ENCODE measurements at places on chromosomes 12 and 14.

DNA sequence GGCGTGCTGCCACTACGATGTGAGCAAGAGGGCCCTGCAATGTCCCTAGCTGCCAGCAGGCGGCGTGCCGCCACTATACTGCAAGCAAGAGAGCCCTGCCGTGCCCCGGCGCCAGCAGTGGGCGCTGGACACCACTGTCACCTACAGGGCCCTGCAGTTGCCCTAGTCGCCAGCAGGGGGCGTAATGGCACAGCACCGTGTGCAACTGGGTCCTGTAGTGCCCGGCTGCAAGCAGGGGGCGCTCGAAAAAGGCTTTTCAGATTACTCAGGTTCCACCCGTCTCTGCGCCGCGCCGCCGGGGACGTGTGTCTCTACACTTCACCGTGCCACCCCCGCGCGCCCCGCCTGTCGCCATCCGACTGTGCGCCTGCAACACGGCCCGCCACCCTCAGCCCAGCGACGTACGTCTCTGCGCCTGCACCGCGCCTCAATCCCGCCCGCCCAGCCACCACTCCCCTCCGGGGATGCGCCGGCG, 1356.9 kb downstream of the TMEM121 start:
- DNase-seq = no peak

GRCh38 chr12:49413010-49413409, 45.7 kb downstream of the SPATS2 start:
- DNase-seq = no peak

DNA sequence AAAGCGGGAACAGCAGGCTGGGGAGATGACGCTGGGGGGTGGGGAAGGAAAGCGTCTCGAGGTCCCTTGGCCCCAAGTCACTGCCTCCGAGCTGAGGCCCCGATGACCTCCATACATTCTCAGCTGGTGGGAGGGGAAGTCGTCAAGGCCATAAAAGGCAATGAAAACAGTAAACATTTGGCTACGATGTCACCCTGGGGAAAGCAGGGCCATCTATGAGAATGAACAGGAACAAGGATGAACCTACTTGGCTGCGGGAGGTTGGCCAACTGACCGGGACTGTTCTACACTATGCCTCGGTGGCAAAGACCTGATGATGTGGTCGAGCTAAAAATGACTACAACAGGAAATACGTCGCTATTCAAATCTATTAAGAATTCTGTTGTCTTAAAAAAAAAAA, 19.5 kb downstream of the PRKAB1 start:
- DNase-seq = no peak

DNA sequence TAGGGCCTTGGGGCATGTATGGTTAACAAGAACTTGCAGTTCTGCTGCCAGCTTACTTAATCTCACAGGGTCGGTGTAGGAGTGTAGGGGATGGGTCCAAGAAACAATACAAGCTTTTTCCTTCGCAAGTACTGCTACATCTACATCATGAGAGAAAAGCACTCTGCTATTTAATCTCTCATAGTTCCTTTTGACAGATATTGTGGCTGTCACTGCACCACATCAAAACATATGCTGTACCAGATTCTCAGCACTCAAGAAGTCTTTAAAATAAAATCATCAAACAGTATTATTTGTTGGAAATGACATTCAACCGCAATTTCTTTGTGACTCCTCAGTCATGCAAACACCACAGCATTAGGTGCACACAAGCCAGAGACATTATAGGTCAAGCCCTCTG, 215.5 kb upstream of the BMP4 start:
- DNase-seq = no peak

DNA sequence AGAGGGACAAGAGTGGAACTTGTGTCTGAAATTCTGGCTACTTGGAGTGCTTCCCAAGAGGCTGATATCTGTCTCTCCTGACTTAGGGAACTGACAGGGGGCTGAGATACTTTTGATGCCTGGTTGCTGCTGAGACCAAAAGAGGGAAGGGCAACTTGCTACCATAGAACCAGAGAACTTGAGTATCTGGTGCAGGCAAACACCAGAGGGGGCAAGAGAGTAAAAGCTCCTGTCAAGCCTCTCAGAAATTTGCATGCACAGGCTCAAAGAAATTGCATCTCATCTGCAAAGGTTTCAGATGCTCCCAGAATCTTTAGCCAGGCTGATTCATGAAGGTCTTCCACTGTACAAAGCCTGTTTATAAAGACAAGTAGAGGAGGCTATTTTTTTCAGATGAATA, 391.3 kb upstream of the FOXG1 start:
- DNase-seq = peak; percentile 18

DNA sequence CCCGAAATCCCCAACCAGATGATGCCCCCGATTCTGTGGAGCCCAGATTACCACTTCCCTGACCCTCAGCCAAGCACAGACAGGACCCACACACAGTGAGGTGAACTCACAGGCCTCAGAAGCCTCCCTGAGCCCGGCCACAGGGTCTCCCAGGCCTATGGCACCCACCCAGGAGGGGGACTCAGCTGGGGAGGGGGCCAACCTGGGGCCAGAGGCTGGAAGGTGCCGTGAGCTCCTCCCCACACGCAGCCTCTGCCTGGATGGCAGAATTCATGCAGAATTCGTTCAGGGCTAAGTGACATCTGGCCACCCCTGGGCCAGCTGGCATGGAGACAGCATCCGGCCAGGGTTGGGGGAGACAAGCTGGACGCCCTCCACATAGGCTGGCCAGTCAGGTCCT, 11.8 kb downstream of the TMEM179 start:
- no peak for DNase-seq

- DNase-seq = no peak
These were observed 146.4 kb downstream of the FOXN3 start for GRCh38 chr14:89270439-89271227.

DNA sequence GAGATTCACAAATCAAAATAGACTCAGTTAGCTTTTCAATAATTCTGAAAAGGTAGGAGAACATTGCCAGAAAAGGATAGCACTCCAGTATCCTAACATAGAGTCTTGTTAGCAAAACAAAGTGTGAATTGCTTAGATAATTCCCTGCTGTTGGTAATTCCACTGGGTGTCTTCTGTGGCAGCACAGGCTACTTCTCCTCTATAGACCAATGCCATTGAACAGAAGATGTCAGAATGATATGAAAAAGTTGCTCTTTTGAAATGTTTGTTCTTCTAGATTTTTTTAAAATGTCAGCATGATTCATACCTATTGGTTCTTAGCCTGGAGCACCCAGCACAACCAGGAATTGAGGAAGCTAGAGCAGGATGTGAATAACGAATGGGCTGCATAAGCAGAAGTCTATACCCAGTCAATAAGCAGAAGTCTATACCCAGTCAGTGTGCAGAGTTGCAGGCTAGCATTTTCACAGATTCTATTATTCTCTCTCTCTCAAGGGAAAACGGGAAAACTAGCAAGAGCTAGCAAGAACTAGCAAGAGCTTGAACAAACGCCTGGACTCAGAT, 112.8 kb downstream of the SYT1 start:
- no peak for DNase-seq

DNA sequence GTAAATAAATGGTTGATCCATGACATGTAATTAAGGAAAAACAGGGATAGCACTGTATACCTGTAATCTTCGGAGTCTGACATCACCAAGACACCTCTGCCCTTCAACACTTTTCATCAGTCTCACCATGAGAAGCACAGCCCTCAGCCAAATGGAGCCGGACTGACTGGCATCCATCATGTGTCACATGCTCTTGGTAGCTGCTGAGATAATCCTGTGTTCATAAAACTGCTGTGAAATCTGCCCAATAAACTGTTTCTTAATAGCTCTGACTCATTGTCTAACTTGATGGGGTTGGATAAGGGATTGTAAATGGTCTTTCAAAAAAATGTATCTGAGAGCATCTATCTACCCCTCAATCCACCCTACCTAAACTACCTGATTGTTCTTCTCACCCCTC, 33.6 kb downstream of the KCNH5 start:
- DNase-seq = no peak

DNA sequence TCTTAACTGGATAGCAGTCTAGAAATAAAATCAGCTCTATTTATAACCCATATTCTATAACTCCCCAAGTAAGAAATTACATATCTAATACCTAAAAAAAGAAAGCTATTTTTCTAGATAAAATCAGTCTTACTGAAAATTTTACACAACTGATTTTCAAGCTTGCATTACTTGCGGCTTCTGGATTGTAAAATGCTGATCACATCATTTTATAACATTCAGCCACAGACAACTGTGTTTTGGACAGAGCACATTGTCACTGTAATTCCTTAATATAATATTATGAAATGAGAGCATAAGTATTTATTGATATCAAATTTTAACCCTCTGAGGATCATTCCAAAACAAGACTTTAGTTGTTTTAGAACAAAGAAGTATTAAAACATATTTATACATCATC, 78.5 kb upstream of the ARID2 start:
- no peak for DNase-seq

DNA sequence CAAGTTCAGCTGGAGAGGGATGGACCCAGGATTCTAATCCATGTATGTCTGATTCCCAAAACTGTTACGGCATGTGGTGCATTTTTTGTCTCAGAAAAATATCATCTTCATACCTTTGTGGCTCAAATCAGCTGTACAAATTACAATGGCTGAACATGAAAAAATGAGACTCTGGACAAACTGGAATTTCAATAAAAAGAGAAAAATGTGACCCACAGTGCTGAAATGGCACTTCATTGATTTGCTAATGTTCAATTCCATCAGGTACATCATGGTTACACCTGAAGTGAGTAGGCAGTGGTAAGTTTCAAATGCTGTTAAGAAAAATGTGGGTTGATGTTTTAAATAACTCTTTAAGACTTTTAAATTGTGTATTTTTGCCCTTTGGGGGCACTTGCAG, 165.6 kb upstream of the CAND1 start:
- no peak for DNase-seq

DNA sequence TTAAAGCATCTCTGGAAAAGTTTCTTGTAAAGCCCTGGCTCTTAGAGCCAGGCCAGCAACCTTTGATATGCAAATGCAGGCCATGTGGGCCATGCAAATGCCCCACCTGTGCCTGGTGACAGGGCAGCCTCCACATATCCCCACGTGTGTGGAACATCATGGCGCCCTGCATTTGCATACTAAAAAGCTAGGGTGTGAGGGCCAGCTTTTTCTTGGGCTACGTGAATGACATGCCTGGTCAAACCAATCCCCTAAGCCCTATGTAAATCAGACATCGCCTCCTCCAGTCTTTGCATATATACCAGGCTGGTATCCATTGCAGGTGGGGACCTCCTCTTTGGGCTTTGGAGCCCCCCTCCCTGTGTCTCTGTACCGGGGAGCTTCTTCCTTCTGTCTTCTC, 6.4 kb downstream of the CSRP2 start:
- no peak for DNase-seq

DNA sequence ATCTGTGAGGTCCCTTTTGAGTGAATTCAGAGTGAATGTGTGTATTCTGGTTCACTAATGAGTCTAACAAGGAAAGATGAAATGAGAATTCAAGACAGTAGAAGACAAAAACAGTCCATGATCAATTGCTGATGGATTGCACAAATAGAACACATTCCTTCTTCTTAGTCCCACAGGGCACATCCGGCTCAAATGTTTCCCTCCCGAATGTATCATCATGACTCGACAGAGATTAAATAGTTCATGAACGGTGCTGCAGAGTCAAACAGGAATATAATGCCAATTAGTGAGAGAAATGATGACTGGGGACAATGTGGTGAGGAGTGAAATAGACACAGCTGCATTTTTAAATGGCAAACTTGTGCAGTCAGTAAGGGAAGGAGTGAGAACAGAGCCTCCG, 11.5 kb upstream of the SFSWAP start:
- DNase-seq = no peak

DNA sequence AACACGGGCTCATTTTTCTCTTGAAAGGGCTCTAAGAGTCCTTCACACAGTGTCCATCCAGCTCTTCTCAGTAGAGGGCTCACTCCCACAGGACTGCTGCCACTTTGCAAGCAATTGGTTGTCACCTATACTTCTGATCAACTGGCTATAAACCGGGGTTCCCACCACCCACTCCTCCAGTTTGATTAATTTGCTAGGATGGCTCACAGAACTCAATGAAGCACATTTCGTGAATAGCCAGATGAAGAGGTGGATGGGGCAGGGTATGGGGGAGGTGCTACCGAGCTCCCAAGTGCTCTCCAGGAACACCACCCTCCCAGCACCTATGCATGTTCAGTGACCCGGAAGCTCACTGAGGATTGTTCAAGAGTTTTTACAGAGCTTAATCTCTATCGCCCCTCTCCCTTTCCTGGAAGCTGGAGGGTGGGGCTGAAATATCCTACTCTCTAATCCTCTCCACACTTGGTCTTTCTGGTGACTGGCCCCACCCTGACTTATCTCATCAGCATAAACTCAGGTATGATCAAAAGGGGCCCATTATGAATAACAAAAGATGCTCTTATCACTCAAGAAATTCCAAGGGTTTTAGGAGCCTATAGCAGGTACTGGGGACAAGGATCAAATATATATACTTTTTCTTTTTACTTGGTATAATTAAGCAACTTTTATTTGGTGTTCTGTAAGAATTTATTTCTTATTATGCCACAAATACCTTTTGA, 13.9 kb upstream of the EGLN3 start:
- DNase-seq = no peak

DNA sequence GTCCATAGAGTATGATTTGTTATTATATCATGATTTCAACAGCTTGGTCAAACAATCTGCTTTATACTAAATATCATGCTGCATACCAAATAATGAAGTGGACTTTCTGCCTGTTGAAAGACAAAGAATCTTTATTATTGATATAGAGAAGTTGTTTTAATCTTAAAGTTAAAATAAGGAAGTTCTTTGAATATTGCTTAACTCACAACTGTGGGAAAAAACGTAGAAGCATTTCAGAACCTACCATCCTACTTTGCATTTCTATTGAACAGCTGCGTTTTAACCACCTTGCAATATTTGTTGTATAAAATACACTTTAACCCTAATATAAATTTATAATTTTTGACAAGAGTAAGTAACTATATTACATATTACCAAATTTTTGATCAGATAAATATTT, 22.9 kb upstream of the ARL1 start:
- DNase-seq = no peak

GRCh38 chr14:32710231-32710671, 228.4 kb upstream of the NPAS3 start:
- DNase-seq = no peak
